ENCODE measurements at places on chromosomes 2 and 18.

- peak; percentile 70 for DNase-seq
These were observed 158.2 kb downstream of the MGAT5 start for GRCh38 chr2:134411828-134412638.

- DNase-seq = no peak
These were observed 30.4 kb downstream of the MSTN start for GRCh38 chr2:190031969-190032618.

DNA sequence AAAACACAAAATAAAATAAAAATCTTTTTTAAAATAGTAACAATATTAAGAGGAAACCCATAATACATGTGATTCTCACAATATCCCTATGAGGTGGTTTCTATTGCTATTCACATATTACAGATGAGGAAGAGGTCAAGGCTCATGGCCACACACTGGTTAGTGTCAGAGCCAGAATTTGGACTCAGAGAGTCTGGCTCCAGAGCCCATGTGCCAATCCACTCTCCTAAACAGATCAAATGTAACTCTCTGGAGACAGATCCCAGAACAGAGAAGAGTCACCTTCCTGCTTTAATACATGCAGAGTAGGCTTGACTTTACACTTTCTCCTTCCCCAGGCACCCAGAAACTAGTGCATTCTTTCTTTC is 10.1 kb upstream of the SLC11A1 start:
- DNase-seq = no peak

- DNase-seq = no peak
These were observed 923.8 kb downstream of the LRP1B start for GRCh38 chr2:141207036-141207385.

GRCh38 chr2:8542381-8543059 is 139.3 kb upstream of the ID2 start:
- no peak for DNase-seq

- DNase-seq = no peak
These were observed 104.1 kb upstream of the ITGA6 start for GRCh38 chr2:172323256-172323655.
